ENCODE measurements at places on chromosomes 11 and 22.
A peak's percentile ranks its signal among the peaks of the same experiment; 100 is the strongest.

DNA sequence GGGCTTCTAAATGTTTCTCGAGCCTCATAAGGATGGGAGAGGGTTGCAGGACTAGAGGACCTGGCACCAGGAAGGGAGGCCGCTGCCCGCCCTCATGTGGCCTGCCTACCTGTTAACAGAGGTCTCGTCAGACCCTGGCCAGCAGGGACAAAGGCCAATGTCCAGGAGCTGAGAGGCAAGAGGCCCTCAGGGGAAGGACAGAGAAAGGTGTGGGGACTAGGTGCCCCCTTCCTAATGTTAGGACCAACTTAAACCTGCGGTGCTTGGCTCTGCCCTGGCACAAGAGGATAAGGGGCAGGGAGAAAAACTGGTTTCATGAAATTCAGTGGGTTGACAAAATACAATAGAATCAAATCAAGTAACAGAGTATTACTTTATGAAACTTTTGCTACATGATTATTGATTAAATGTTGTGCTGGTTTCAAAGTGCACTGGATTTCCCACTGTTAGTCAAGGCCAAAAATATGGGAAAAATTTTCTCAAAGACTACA, 20.0 kb upstream of the SYT12 start:
- no peak for DNase-seq

- peak; percentile 40 for DNase-seq
These were observed 2.4 kb downstream of the MPST start for GRCh38 chr22:37021710-37022482.

GRCh38 chr22:27531782-27532530, 269.6 kb downstream of the MN1 start:
- DNase-seq, result no peak

GRCh38 chr22:27424319-27424718, 377.2 kb downstream of the MN1 start:
- DNase-seq, result no peak

GRCh38 chr11:94652735-94653284, 85.6 kb downstream of the PIWIL4 start:
- DNase-seq, result no peak

DNA sequence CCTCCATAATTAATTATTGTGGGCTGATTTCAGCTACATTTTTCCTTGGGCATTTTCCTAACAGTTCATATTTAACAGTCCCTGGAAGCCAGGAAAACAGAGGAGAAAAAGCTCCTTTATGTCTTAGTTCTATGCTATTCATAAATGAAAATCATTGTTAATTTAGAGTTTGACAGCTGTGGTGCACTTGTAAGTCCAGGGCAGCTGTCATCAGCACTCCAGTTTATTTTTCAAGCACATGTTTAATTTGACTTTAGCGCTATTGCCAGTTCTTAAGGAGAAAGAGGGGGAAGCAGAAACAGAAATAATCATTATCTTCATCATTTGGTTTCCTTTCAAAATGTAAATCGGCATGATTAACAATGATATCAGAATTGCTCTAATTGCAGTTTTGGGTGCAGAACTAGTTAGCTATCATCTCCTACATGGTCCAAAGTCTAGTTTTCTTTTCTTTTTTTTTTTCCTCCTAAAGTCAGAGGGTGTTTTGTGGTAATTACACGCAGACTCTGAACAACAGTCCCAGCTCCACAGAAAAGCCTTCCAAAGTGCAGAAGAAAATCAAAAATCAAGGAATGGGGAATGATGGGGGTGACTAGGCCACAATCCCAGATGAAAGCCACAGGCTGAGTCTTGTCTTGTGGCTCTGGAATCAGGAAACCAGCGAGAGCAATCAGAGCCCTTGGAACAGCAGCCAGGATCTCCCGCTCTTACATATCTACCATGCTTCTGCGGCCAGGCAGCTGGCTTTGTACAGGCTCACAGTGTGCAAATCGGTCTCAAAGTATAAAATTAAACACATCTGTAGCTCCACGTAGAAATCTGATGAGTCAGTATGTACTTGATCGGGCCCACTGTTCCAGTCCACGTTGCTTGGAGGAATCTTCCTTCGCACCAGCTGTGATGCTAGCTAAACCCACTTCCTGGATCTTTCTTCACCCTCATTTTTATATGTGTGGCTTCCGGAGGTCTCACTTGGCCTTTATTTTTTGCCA, 91.9 kb downstream of the SPON1 start:
- no peak for DNase-seq

GRCh38 chr22:23243006-23243573, 62.8 kb downstream of the BCR start:
- peak; percentile 39 for DNase-seq

GRCh38 chr11:47466701-47467250, 17.8 kb upstream of the RAPSN start:
- DNase-seq, result no peak

GRCh38 chr11:125001079-125001778, 47.2 kb downstream of the CCDC15 start:
- DNase-seq, result no peak

DNA sequence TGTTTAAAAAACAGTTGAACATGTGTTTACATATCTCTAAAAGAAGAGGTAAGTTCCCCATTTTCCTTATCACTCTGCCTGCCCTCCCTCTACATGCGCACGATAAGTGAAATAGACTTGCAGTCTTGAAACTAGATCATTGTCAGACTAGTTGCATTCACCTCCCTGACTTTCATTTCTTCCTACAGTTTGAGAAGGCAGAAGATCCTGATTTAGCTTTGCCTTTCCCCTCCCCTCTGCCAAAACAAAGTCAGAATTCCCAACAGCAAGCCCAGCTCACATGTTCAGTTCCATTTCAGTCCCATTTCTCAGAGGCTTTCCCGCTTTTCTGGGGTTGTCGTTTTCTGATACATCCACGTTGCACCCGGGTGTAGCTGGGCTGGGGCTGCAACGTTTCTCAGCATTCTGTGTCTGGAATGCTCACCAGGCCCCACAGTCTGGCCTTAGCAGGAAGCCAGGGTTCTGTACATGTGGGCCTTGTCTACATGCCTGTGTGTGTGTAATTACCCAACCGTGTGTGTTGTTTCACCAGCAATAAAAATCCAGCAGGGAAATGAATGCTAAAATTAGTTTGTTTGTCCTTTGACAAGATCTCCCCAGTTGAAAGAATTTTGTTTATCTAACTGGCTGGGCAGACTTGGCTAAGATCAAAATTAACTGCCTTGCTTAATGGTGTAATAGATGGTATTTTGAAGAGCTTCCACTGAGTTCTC, 179.2 kb downstream of the DBX1 start:
- DNase-seq, result no peak

GRCh38 chr11:7533199-7534041, 19.6 kb downstream of the PPFIBP2 start:
- DNase-seq, result no peak

DNA sequence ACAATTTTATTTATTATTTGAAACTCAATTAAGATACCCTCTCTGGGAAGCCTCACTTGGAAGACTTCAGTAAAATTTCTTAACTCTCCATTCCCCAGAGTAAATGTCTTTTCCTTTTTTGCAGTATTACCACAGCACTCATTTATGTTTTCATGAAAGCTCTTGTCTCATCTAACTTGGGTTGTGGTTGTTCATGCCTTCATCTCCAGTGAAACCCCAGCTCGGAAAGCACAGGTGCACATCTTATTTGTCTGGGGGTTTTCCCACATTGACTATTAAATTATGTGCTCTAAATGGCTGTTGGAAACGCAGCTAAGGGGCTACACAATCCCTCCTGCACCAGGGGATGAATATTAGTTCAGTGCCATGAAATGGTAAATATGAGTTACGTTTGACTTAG, 954.2 kb upstream of the RAG2 start:
- DNase-seq, result no peak

DNA sequence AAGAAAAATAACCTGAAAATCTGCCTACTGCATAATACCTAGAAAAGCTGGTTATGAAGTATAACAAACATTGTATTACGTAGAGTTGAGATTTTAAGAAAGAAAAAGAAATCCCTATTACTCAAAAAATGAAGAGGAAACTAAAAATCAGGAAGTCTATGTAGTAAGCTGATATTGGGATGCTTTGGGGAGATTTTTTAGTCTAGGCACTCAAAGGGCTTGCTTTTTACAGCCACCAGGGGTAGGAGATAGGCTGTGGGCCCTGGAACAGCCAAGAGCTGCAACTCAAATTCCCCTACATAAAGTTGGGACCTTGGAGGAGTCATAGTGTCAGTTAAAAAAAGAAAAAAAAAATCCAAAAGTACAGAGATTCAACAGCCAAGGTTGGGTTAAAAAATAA, 90.4 kb downstream of the RELT start:
- no peak for DNase-seq

DNA sequence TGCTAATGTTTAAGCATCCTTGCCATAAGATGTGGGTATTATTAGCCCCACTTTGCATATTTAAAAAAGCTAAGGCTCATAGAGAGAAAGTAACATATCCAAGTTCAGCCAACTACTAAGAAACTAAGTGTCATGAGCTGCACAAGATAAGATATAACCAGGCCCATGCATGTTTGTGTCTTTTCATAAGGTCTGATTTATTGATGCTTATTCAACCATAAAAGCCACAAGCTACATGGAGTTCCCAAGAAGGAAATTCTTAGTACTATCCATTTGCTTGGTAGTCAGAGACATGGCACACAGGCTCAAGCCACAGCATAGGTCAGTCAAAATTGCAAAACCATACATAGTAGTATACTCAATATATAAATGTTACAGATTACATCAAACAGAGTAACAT, 488.5 kb downstream of the SOX6 start:
- DNase-seq, result no peak

- no peak for DNase-seq
These were observed 24.4 kb upstream of the SNX19 start for GRCh38 chr11:130940706-130941105.

GRCh38 chr11:89433278-89433677, 57.9 kb downstream of the NOX4 start:
- DNase-seq, result no peak

- DNase-seq, result no peak
These were observed 19.8 kb downstream of the TPST2 start for GRCh38 chr22:26570115-26570514.

- DNase-seq, result no peak
These were observed 3.7 kb downstream of the CTTN start for GRCh38 chr11:70402016-70402415.

DNA sequence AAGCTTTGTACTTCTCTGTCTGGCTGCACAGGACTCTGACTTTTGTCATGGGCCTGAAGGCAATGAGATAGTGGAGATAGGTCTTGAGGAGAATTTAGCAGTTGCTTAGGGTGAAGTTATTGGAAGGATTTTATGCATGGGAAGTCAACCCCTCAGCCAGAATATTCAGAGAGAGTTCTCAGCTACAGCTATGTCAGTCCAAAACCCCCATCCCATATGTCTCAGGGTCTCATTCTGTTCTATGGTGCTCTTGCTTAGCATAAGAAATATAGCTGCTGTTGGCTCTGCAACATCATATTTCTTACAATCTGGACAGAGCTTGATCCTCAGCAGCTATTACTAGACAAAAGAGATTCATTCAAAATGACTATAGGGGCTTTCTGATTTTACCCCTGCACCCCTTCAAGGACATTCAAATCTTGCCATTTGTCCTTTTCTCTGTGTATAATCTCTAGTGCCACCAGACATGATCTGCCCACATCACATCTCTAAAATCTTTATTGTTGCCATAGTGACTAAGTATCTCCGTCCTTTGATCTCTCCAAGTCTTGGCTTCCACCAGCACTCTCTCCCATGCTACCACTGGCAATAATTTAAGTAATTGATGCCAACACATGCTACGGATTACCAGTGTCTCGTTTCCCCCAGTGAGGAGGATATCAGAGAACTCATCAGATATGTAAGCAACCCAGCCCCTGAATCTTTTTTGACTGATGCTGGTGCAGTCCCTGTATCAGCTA, 327.1 kb upstream of the ISX start:
- no peak for DNase-seq

DNA sequence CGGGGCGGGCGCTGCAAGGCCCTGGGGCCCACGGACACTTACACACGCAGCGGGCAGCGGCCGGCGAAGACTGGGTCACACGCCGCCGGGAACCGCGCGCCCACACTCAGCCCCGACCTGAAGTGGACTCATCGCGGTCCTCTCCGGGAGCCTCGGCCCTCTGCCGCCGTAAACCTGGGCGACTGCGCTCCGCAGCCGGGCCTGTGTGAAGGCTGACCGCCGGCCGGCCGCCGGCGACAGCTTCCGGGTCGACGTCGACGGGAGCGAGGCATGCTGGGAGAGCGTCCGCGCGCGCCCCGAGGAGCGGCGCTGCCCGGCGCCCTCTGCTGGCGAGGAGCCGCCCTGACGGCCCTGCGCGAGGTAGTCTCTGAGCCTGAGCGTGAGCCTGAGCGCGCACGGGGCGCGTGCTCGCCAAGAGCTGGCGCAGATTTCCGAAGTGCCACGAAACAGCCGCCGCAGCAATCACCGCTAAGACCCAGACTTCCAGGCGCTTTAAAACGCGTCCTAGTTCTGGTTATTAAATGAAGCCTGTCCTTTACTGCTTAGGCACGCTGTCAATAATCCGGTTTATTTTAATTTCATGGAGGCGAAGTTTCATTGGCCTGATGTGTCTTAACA, at the start of gene SNX19:
TSS of gene SNX19 (minus strand) at position 242 of the 618 bp plus-strand sequence. CDS start 540 bp downstream, outside the sequence.
- DNase-seq, result peak; percentile 89

GRCh38 chr11:74154620-74155281, 16.1 kb downstream of the C2CD3 start:
- DNase-seq, result no peak

- DNase-seq, result no peak
These were observed 1000.3 kb downstream of the BRD1 start for GRCh38 chr22:48827268-48827846.

DNA sequence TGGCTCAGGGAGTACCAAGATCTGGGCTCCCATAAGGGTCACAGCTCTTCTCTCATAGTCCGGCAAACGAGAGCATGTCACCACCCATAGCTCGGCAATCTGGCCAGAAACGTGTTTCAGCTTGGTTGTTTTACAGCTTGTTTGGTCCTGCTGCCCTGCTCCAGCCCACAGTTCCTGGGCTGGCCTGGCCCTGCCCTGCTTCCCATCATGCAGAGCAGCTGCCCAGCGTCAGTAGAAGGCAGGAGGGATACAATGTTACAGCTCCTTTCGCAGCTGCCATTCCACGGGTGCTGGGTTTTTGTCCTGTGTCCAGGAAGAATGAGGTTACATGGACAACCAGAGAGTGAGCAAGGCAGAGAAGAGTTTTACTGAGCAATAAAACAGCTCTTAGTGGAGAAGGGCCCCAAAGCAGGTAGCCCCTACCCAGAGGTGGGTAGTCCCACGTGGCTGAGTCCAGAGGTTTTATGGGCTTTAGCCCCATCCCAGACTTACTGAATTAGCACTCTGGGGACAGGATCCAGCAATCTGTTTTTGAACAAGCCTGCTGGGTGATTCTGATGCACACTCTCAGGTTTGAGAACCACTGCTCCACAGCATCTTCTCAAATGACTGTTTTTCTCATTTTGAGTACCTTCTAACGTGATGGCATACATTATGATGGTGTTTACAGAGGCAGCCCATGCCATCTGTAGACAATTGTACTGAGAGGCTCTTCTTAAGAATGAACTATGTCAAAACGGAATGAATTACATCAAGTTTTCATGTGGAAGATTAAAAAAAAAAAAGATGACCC, 5.8 kb upstream of the MS4A18 start:
- no peak for DNase-seq

GRCh38 chr11:113710989-113711388, 4.9 kb upstream of the TMPRSS5 start:
- no peak for DNase-seq

GRCh38 chr22:22244316-22245250, at the start of gene VPREB1:
Gene VPREB1, plus strand, starts transcription at chr22:22244786. Its CDS starts 28 bp downstream, at chr22:22244814.
- DNase-seq, result no peak

- DNase-seq, result no peak
These were observed 10.2 kb downstream of the RAB38 start for GRCh38 chr11:88164806-88165585.
